ENCODE measurements at places on chromosomes 6 and 20.

GRCh38 chr20:16257021-16257420 is 316.2 kb downstream of the KIF16B start:
- peak; percentile 6 for DNase-seq

DNA sequence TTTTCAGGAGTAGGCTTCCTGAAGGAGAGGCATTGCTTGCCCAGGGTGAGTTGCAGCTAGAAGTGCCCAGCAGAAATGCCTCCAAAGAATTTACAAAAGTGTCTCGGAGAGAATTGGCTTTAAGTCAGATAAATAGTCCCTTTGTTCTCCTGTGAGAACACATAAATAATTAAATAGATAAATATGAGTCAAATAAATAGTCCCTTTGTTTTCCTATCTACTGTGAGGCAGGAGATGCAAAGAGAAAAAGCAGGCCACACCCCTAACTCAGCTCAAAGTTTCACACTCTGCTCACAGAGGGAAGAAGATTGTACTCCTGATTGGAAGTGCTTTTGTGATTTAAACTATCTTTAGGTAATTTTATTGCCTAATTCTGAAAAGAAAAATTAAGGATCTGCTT is 180.7 kb upstream of the PRSS16 start:
- DNase-seq: no peak

DNA sequence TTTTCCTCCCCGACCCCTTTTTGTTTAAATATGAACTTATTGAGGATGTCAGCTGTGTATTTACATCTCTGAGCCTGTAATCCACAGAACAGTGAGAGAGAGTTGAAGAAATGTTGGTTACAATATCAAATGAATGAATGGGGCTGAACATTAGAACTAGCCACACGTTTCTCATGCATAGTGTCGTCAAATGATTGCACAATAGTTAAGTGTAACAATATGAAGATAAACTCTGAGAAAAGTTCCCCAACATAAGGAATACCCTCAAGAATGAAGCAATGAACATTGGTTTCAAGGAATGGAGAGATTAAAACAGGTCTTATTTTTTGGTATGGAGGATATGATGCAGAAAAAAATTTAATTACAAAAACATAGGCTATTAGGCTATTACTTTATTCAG is 100.5 kb upstream of the DTNBP1 start:
- no peak for DNase-seq

GRCh38 chr6:136030131-136030530 is 178.6 kb downstream of the PDE7B start:
- DNase-seq: no peak

GRCh38 chr20:12824328-12825225 is 184.2 kb upstream of the SPTLC3 start:
- no peak for DNase-seq

GRCh38 chr20:34515484-34516246 is 557 bp upstream of the DYNLRB1 start:
- DNase-seq: peak; percentile 87

All from NCI-H1417 (cell line).